Effector memory CD4-positive, alpha-beta T cell (primary cell): ENCODE measurements at places on chromosomes 5 and 9.

DNA sequence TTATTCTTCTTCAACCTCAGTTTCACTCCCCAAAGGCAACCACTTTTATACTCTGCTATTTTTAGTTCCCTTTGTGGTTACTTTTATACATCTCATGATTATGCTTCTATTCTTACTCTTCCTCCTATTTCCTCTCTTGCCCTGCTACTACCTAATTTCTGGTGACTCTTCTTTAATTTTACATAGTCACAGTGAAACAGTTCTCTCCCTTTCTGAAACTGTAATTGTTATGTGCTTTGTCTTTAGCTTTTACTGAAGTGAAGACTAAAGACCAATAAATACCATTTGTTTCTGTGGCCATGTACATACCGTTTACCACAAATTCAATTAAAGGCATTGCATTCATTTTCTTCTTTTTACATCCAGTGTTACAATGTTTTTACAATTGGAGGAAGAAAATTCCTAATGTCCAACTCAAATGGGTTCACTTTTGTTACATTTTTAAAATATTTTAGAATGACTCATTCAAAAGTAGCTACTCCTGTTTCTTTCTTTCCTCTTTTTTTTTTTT lies 410.6 kb downstream of the PSAT1 start:
- DNase-seq: no peak

DNA sequence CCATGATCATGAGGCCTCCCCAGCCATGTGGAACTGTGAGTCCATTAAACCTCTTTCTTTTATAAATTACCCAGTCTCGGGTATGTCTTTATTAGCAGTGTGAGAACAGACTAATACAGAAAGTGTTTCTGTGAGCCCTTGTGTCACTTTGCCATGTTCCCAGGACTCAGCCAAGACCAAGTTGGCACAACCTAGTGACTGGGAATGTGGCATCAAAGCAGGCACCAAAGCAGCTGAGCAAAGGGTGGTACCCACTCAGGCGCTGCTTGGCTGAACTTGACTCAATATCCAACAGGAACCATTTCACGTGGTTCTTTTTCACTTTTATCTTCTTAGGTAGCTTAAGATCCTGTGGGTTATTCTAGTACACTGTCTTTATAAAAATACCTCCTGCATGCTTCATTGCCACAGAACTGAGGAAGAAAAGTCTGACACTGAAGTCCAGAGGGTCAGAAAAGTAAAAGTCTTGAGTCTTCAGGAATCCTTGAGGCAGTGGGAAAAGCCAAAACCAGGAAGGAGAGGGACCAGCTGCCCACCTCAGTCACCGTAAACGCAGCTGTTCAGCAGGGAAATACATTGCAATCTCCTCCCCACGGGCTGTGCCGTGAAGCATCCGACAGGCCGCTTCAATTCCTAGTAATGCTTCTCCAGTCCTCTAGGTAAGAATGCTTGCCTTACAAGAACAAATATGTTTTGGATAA lies 90.5 kb upstream of the RETREG1 start:
- DNase-seq: no peak

DNA sequence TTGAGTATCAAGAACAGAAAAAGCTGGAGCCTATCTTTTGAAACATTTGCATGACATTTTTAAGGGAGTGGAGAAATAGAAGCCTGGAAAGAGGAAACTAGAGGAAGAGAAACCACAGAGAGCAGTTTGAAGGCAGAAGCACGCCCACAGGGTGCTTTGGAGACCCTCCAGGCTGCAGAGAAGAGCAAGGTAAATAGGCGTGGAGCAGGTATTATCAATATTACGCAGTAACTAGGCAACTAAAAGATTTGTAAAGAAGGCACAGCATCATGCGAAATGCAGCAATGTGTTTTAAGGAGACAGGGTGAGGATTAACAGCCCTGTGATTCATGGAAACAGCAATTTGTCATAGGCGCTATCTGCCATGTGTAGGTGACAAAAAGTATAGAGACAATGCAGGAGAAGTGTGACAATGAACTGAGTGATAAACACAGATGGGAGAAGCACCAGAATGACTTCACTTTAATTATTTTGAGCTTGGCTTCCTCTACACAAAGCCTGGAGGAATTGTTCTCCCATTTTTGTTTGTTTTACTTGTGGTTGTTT lies 281.2 kb downstream of the BRINP1 start:
- no peak for DNase-seq

DNA sequence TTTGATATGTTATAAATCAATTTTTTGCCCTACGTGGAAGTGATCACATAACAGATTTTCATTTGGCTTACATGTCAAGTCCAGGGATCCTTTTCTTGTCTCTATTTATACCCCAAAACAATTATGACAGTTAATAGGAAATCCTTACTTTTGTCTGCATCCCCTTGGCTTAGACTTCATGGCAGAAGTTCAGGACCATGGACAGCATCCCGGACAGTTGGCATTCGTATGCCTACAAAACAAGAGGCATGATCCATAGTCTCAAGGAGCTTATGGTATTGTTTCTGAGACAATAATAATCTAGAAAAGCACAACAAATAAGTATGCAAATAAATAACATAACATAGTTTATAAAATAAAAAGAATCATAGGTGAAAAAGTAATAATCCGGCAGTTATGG lies 214.3 kb upstream of the GRIA1 start:
- no peak for DNase-seq

DNA sequence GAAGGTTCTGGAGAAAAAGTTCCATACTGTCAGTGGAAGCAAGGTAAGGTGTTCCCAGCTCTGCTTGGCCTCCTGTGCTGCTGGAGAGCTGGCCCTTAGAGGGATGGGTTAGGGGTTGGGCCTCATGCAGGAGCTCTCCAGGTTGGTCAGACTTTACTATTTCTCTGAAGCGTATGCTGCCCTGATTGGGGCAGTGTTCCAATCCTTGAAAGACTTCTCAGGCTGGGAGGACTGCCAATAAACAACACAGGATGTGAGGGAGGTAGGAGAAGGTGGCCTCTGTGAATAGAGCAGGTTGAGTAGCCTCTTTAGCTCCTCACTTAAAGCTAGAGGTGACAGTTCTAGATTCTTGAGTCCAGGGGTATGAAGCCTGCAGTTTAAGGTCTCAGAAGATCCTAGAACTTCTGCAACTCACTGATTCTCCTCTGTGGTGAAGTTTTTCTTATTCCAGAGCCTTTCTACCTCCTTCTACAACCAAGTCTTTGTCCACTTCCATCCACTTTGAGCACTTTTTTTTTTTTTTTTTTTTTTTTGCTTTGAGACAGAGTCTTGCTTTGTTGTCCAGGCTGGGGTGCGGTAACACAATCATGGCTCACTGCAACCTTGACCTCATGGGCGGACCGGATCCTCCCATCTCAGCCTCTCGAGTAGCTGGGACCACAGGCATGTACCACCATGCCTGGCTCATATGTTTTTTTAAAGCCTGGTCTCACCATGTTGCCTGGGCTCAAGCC lies 3.0 kb downstream of the HNRNPAB start:
- no peak for DNase-seq

DNA sequence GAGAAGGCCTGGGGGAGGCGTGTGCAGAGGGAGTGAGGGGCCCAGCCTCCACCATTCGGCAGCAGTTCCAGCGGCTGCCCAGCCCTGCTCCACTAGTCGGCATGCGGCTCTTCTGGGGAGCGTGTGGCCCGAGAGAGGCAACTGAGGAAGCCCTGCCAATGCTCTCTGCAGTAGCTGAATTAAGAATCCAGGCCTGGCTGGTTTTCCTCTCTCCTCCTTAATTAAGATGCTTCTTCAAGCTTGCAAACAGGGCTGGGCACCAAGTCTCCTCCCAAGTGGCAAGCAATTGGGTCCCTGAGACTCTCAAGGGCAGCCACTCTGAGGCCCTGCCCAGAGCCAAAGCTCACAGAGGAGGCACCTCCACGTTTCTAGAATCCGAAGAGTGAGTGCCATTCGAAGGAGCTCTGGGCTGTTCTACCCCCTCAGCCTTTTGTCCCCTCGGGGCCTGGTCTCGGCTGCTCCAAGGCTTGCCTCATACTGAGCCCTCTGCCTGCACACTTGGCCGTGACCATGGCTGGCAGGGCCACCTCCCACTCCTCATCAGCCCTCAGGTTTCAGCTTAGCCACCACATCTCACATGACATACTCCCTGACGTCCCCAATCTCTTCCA lies 75.4 kb upstream of the LRRTM2 start:
- no peak for DNase-seq

GRCh38 chr5:55608595-55609349 lies 74.0 kb upstream of the PLPP1 start:
- DNase-seq: no peak
